ENCODE measurements at places on chromosomes 12 and 14.

- DNase-seq, result no peak
Measured at GRCh38 chr12:2334689-2335088, 281.9 kb downstream of the CACNA1C start.

- DNase-seq, result no peak
Measured at GRCh38 chr12:89984846-89985245, 276.2 kb upstream of the ATP2B1 start.

GRCh38 chr12:24596768-24597388, 352.0 kb downstream of the BCAT1 start:
- DNase-seq, result no peak

GRCh38 chr14:68182492-68182891, 362.9 kb downstream of the RAD51B start:
- no peak for DNase-seq

GRCh38 chr12:98998697-98999299, 353.7 kb downstream of the APAF1 start:
- no peak for DNase-seq

GRCh38 chr12:66232263-66232662, 43.2 kb downstream of the IRAK3 start:
- DNase-seq, result no peak

- DNase-seq, result no peak
Measured at GRCh38 chr12:65152012-65152411, 17.4 kb upstream of the LEMD3 start.

- no peak for DNase-seq
Measured at GRCh38 chr12:125267114-125267513, 201.9 kb downstream of the AACS start.

- DNase-seq, result no peak
Measured at GRCh38 chr12:15801770-15802744, 12.9 kb upstream of the EPS8 start.

GRCh38 chr12:115440438-115440837, 756.5 kb upstream of the TBX3 start:
- no peak for DNase-seq

DNA sequence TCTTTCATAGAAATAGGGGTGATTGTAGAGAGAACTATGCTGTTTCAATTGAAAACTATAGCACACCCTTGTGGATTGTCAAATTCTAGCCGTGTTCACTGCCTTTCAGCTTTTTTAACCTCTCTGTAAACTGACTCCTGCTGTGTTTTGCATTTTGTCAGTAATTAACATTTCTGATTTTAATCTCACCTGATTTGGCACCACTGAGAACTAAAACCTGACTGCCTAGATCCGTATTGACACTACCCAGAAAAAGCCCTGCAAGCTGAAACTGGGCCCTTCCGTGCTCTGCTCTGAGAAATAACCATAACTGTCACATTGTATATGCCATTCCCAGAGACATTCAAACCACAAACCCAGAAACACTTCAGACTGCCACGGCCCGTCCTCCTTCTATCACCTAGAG, 26.6 kb upstream of the ETV6 start:
- no peak for DNase-seq
